NCI-H2171 treated with DMSO at 0.1 percent for 48 hours (cell line): ENCODE measurements at places on chromosomes 12 and 14.

- no peak for DNase-seq
Observed at GRCh38 chr12:41515953-41516352, 327.8 kb downstream of the PDZRN4 start.

DNA sequence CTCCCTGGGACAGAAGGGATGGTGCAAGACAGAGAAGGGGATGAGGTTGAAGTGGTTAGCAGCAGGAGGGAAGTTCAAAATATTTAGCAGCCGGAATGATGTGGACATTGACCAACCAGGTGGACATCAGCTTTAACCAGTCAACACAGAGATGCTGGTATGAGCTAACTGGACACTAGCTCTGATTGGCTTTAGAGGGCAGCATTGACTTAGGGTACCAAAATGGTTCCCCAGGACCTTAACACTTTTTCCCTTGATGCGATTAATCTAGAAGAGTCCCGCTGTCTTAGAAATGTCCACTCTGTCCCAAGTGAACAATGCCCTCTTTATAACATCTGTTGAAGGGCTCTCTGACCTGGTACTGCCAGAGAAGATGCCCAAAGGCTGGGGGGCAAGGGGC, 134.0 kb upstream of the GSC start:
- no peak for DNase-seq

DNA sequence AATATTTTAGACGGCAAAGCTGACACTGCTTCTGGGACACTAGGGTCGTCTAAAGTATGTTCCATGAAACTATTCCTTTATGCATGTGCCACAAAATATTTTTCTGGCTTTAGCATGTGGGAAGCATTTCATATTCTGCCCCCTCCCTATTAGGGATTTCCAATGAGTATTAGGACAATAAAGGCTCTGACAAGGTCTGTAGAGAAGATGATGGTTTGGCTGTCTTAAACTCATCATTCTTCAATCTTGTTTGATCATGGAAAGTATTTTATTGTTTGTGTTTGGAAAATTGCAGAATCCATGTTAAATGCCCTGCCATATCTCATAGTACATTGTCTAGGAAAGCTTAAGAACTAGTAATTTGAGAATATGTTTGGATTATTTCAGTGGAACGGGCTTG, 22.8 kb downstream of the SERPINA1 start:
- DNase-seq = no peak

DNA sequence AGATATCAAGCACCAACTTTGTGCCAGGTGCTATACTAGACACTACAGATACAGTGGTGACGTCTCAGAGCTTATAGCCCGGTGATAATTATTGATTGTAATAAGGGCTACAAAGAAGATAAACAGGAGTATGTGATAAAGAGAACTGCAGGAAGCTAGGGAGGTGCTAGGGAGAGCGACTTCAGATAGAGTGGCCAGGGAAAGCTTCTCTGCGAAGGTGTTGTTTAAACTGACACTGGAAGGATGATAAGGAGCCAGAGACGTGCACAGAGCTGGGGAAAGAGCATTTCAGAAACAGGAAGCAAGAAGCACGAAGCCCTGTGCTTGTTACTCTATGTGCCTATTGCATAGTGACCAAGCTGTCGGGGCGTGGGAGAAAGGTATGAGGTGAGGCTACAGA, 48.1 kb upstream of the OTX2 start:
- DNase-seq = no peak

- peak; percentile 26 for DNase-seq
Observed at GRCh38 chr14:75794615-75795038, 133.6 kb downstream of the TTLL5 start.

- no peak for DNase-seq
Observed at GRCh38 chr12:96434107-96434506, 33.9 kb upstream of the CDK17 start.

GRCh38 chr12:107571492-107571891, 114.1 kb upstream of the PWP1 start:
- no peak for DNase-seq

DNA sequence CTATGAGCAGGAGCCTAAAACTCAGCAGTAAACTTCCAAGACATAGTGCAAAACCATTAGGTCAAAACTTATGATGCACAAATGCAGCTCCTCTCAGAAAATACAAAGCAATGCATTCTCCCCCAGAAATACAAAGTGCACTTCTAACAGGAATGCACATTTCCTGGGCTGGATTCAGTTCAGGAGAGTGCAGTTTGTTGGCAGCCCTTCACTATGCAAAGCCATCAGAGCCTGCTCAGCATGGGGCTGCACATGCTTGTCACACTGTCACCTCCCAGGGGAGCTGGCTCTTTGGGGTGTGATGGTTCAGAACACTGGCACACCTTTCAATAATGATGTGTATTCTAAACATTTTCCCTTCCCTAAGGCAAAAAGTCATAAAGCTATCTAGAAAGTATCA, 110.4 kb downstream of the KCNK10 start:
- DNase-seq = no peak

GRCh38 chr12:50551866-50552265, 47.1 kb downstream of the DIP2B start:
- DNase-seq = no peak

DNA sequence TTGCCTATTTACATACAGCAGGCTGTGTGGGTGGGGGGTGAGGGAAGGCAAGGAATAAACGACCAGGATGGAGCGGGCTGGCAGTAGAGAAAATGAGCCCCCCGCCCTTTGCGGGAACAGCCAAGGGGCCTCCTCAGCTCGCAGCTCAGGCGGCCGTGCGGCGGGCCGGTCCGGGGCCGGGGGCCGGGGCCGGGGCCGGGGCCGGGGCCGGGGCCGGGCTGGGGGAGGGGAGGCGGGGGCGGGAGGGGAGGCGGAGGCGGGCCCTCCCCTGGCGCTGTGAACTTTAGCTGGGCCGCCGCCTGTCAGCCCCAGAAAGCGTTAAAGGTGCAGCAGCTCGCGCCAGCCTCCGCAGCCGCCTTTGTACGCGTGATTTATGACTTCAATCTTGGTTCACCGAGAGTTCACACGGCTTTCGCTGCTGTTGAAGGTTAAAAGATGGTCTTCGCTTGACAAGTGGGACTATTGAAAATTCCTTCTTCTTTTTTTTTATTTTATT, 28.8 kb downstream of the HOXC4 start:
- DNase-seq = peak; percentile 56

GRCh38 chr12:119679081-119679480, 11.1 kb downstream of the PRKAB1 start:
- no peak for DNase-seq

DNA sequence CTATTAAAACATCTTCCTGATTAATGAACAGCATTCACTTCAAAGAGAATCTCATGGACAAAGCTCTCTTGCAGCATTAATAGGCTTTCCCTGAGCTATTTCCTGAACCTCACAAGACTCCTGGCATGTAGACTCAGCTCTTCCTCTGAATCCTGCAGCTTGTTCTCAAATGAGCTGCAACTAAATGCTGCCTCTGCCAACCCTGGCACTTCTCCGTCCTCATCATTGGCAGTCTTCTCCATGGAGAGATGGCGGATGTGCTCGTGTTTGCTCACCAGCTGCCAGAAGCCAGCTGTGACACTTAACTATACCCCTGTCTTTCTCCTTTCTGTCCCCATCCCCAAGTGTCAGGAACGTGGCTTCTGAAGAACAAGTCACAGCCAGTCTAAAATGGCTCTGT, 232.1 kb downstream of the FOXN3 start:
- no peak for DNase-seq

GRCh38 chr12:93468008-93468371, 676 bp downstream of the MRPL42 start:
- DNase-seq = peak; percentile 33

DNA sequence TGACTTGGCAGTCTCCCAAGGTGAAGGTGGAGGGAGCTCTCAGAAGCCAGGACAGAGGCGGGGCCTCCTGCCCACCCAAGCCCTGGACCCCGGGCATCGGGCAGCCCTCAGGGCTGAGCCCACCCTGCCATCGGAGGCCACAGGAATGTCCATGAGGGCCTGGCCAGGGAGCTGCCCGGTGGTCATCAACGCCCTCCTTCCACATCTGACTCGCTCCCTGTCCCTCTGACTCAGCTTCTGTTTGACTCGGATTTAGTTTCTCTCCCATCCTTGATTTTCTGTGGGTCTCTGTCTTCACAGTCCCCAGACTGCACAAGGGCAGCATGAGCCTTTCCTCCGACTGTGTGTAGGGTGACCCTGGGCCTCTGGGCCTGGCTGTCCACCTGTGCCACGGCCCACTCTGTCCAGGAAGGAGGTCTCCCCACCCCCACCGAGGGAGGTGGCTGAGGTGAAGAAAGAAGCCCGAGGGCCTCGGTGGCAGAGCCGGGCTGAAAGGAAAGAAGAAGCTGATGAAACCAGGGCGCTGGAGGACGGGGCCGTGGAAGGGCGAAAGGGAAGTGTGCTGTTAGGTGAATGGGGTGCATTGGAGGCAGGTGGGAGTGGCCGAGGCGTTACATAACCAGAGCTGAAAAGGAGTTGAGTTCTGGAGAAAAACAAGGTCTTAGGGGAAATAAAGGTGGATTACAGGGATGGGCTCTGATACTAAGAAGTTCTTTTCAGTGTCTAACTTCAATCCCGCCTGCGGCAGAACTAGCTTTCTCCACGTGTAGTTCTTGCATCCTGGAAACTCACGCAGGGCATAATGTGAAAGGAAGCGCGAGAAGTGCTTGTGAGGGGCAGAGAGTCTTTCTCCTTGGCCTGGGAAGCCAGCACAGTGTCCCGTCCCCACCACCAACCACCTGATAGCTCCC, 16.7 kb upstream of the TMEM106C start:
- DNase-seq = no peak

- DNase-seq = no peak
Observed at GRCh38 chr14:35576260-35576659, 42.3 kb downstream of the INSM2 start.

DNA sequence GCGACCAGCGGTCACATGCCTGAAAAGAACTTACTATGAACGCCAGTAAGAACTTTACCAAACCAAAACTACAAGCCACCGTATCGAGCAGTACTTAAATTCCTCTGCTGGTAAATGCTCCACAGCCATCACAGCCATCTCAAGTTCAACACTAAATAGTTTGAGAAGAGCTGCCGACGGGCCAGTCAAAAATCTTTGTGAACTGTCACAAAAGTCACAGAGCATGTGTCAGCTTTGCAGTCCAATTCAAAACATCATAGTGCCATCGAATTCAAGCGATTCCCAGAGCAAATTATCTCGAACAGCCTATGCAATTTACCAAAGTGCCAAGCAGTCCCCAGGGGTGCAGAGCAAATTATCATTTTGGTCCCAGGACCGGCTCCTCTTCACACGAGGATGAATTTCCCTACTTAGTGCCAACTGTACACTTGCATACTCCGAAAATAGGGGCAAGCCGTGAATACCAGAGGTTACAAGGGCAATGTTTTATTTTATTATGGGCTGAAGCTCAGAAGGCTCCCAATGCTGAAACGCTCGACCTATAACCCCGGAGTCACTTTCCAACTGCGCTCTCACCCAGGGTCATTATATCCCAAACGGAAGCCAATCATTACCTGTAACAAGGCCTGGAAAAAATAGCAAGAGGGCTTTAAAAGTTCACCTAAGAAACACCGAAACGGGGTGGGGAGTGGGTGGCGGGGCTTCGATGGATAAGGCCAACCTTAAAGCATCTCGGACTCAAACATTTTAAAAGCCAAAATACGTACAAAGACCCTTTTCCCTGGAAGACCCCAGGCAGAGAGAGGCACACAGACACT, 1.1 kb downstream of the LRP6 start:
- DNase-seq = no peak

DNA sequence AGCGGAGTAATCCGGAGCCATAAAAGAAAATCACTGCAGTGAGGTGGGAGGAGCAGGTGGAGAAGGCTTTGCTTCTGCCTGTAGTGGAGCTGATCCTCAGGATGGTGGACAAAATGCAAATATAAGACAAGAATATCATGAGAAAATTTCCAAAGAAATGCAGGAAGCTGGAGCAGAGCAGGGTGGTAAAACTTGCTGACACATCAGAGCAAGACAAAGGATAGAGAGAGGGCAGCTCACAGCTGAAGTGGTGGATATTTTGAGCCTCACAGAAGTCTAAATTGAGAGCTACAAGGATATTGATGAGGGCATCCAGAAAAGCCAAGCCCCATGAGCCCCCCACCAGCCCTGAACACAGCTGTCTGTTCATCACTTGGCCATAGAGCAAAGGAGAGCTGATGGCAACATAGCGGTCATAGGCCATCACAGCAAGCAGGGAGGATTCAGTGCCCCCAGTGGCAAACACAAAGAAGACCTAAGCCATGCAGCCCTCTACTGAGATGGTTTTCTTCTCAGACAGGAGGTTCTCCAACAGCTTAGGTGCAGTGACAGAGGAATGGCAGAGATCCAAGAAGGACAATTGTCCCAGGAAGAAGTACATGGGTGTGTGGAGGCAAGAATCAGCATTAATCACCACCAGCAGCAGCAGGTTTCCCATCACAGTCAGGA, 30.0 kb upstream of the ANP32D start:
- DNase-seq = no peak

GRCh38 chr14:53391156-53391555, 238.0 kb upstream of the DDHD1 start:
- DNase-seq = no peak

DNA sequence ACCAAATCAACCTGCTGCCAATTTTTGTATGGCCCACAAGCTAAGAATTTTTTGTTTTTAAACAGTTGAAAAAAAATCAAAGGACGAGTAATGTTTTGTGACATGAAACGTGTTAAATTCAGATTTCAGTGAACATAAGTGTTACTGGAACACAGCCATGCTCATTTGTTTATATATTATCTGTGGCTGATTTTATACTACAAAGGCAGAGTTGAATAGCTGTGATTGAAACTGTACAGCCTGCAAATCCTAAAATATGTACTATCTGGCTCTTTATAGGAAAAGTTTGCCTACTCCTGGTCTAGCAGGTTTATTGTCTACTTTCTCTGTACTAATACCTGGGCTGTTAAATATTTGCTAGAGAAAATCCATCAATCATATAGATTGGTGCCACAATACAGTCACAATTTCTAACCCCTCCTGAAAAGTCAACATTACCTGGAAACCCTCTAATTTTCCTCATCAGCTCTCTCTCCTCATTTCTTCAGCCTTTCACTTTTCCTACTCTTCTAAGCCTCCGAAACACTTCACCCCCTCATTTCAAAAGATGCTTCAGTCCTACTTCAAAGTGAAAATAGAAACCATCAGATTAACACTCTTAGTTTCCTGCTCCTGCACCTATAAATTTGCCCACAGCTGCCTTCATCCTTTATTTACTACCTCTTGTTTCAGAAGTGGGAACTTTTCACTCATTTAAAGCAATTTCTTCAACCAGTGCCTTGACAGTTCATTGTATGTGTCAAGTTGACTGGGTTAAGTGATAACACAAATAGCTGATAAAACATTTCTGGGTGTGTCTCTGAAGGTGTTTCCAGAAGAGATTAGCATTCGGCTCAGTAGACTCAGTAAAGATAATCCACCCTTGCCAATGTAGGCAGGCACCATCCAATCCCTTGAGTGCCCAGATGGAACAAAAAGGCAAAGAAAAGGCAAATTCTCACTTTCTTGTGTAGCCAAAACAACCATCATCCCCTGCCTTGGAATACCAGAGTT, 18.0 kb upstream of the C2CD5 start:
- DNase-seq = no peak
